Myocyte (in vitro differentiated cells): ENCODE measurements at places on chromosomes 16 and 17. TPM values are rescaled to one million over a fixed set of nuclear protein-coding genes. Genes with fewer than 3 reads are reported as not detected.

DNA sequence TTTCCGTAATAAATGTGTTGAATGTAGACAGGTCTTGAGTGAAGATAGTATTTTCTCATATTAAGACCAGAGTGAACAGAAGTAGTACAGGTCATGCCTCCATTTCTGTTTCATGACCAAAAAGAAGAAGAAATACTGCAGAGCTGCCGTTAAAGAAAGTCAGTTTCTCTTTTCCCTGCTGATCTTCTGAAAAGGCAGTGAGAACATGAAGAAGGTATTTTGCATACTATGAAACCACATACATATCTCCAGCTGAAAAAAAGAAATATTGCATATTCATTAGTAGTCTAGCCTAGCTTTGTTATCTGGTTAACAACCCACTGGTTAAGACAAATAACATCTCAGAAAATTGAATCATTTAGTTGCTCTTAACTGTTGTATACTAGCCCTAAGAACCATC, 138.4 kb downstream of the PHKB start:
- no peak for DNase-seq

Gene C17orf107
- total RNA-seq = 0.42 and 0.94 TPM in 2 replicates

Gene SLFN12
- total RNA-seq = 21.3 and 23.1 TPM in 2 replicates

Gene PIRT
- total RNA-seq = not detected in 2 replicates

Gene UNC13D
- 0.68 and 1.9 TPM in 2 replicates for total RNA-seq
